Activated CD4-positive, CD25-positive, alpha-beta regulatory T cell treated with anti-CD3 and anti-CD28 coated beads, Interleukin-2, amount 50 U/mL, for 24 hours (primary cell): ENCODE measurements at places on chromosomes 11 and 22.

GRCh38 chr11:63277345-63277943 is 34.0 kb upstream of the SLC22A25 start:
- ATAC-seq, result no peak

DNA sequence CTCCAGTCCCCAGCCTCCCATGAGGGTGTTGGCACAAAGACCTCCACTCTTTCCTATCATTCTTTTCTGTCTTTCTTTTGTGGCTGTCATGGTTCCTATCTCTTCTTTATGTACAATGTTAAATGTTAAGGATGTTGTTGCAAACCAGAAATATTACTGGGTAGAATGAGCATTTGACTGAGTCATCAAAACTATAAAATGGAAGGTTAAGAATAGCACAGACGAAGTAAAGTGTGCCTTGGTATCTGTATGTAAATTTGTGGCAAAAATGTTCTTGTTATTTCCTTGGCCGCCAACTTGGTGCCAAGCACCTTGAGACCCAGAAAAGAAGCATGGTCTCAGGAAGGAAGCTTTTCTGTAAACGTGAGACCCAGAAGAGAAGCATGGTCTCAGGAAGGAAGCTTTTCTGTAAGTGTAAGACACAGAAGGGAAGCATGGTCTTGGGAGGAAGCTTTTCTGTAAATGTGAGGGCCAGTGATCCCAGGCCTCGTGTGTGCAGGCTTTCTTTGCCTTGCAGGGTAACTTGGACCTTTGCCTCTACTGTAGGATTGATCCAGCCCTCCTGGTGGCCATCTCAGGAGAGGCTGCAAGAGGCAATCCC is 6.7 kb upstream of the PKP3 start:
- ATAC-seq, result no peak

GRCh38 chr11:85665733-85666132 is 804 bp upstream of the CREBZF start:
- ATAC-seq, result no peak

DNA sequence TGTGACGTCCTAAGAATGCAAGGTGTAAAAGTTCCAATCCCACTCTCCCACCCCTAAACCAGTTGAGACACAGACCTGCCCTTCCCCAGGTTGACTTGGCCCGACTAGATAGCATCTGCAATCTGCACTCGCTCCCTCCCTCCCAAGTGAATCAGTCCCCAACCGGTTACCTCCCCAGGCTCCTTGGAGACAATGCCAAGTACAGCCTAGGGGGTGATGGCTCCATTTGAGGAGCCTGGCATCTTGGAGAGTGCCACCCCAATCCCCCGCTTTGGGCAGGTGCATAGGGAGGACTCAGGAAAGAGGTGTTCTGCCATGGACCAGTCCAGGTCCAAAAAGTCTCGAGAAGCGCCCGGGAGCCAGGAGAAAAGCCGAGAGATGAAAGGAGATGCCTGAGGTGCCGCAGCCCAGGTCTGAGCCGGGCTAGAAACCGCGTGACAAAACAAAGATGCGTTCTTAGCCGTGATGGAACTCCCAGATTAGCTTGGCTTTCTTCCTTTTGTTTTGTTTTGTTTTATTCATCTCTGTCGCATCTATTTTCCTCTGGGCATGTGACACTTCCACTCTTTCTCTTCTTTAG is 18.7 kb upstream of the SNX32 start:
- no peak for ATAC-seq

DNA sequence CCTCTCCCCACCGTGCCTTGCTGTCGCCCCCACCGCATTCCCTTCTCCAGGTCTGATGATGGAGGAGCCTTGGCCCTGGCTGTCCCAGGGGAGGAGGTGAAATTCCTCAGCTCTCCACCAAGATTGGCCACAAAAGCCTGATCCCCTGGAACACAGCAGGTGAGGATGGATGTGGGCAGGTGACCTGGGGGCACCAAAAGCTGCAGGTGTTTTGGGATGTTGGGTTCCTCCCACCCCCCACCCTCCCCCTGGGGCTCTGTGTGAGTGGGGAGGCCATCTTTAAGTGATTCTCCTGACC is 639 bp downstream of the TRIOBP start:
- no peak for ATAC-seq

DNA sequence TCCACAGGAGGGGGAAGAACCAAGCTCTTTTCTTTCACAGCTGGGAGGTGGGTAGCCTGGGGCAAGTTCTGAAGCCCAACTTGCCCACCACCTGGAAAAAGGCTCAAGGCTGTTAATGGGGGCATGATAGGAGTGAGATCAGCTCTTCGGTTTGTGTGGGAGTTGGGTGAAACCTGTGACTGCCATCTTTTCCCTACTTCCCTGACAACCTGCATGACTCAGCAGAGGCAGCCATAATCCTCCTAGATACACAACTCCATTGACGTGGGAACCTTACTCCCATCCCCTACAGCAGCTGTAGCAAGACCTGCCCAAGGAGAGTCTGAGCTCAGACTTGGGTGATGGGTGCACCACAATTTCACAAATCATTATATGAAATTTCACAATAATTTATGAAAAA is 13.3 kb upstream of the OOSP4B start:
- ATAC-seq, result no peak

DNA sequence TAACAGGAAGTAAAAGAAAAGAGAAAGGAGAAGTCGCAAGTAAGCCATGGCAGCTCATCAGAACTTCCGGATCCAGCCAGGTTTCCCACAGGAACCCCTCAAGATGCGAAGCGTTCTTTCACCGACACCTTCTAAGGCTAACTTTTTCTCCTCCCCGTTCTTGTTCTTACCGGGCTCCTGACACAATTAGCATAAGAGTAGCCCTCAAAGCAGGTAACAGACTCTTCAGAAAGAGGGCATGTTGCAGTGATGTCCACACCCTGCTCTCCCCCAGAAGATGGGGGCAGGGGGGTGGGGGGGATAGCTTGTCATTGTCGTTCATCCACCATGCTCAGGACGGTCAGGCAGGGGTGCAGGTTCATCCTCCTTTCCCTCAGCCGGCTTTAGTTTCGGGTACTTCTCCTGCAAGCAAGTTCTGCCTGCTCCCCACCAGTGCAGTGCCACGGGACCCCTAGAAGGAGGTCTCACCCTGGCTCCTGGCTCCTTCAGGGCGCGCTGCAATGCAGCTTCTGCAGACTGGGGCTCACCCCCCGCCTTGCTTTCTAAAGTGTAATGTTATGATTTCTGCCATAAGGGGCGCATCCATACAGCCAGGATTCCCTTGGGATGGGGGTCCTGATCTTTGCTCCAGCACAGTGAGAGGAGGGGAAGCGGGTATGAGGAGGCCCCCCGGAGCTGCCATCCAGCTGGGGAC is 2.3 kb downstream of the OPCML start:
- ATAC-seq, result no peak

DNA sequence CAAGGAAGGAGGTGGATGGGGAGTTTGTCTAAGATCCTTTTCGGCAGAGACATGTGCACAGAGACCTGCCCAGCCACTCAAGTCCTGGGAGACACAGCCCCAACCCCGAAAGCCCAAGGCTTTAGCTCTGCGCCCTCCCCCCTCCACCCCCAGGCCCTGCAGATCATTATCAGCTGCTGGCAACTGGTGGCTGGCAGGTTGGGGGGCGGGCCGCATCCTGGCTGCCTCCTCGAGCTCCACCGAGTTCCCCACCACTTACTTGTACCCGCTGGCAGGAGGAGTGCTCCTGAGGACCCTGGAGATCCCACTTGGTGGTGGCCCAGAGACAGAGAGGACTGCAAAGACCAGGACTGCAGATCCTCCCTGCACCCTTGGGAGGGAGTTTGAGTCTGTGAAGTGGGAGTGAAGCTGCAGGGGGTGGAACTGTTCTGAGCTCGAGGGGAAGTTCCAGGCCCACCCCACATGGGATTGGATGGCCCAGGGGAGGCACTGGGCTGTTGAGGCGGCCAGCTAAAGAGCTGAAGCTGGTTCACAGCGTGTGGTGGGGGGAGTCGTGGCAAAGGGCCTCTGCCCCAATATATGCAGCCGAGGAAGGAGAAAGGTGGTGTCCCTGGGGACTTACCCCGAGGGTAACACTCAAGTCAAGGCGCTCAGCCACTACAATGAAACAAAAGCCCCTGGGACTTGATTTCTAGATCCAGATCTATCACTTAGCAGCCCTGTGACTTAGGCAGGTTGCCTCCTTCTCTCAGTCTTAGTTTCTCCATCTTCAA is 19.9 kb upstream of the CCDC86 start:
- ATAC-seq, result no peak

DNA sequence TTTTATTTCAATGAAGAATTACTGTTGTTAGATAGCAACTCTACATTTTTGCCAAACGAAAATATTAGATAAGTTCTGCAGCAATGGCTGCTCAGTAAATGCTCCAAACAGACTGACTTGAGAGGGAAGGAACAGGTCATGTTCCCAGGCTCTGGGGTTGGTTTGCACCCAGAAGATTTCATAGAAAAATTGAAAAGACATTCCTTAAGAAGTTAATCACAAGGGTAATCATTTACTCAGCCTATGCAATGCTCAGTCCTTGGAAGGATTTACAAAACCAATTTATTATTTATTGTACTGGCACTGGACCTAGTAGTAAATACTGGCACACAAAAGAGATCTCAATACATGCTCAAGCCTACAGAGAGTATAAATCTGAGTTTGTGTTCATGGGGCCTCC is 179.1 kb upstream of the MTNR1B start:
- ATAC-seq, result no peak

DNA sequence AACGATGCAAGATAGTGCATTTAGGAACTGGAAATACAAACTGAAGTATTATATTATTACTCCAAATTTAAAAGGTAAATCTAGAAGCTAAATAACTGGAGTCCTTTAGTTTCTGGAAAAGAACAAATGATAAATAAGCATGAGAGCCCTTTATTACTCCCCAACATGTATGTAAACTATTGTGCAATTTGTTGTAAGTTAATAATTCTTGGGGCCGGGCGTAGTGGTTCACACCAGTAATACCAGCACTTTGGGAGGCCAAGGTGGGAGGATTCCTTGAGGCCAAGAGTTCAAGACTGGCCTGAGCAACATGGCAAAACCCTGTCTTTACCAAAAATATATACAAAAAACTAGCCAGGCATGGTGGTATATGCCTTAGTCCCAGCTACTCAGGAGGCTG is 11.1 kb downstream of the SGSM3 start:
- ATAC-seq, result no peak

DNA sequence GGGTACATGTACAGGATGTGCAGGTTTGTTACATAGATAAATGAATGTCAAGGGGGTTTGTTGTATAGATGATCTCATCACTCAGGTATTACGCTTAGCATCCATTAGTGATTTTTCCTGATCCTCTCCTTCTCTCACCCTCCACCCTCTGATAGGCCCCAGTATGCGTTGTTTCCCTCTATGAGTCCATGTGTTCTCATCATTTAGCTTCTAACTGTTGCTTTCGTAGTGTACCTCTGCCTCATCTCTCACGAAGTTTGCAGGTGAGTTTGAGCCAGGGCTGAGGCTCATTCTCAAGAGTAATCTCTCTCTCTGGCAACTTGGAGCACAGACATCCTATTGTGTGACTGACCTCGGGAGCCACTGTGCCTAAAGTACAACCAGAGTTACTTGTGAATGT is 4.7 kb upstream of the HBE1 start:
- no peak for ATAC-seq

- ATAC-seq, result no peak
Measured at GRCh38 chr22:50253046-50253915, 2.2 kb upstream of the HDAC10 start.

DNA sequence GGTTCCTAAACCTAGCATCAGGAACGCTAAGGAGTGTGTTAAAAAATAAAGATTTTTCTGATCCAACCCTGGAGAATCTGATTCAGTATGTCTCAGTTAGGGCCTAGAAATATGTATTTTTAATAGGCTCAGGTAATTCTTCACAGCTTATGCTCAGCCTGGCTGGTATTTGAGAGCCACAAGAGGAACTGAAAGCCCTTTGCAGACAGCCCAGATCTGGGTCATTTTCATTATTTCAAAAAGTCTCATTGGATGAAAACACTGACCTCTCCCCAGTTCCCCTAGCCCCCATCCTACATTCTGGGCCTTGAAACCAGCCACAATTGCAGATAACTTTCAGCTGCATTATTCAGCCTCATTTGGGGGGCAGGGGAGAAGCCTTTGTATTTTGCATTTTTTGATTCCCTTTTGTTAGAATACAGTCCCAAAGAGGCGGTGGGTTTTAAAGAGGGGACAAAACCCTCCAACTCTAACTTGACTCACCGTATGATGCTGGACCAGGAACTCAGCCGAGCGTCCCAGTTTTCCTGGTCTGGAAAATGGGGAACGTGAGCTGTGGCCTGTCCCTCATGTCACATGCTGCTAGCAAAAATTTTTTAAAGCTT is 66.0 kb upstream of the LARGE1 start:
- no peak for ATAC-seq

DNA sequence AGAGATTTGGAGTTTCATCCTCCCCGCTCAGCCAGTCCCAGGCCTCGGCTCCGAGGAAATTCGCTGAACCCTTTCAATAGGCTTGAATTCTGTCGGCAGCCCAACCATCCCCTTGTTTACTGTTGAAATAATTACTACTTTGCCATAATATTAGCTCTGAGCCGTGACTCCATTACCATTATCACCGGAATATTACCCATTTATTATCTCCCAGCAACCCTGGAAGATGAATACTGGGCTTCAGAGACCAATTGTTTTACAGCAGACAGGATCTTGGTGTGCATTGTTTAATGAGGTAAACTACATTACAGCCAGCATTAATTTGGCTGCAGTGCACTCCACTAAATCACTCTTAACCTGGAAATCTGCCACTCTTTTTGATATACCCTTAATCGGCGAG is 867.4 kb downstream of the NTM start:
- no peak for ATAC-seq

DNA sequence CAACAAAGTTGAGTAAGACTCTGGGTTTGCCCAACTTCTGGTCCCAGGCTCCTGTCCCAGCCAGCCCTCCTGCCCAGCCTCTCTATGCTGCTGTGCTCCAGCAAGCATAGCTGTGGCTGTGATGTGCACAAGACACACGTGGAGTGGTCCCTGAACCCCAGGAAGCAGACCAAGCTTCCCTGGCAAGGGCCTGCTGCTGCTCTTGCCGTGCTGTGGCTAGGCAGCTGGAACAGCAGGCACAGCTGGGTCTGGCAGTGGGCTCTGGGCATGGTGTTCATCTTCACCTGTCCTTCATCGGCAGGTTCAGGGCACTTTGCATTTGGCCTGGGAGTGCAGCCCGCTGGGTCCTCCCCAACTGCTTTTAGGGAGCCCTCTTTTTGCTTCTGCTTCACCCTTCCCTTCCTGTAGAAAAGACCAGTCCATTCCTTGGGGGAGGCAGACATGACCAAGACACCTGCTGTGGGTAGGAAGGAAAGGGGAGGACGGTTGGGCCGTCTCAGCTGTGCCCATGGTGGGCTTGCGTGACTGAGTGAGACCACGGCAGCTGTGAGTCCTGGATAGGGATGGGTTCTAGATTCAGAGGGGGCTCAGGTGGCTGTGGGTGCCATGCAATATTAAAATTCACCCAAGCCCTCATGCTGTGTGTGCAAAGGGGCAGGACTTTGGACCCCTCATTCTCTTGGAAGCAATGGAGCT is 26.1 kb upstream of the ETS1 start:
- ATAC-seq, result no peak

GRCh38 chr11:44622721-44623258 is 57.3 kb downstream of the CD82 start:
- no peak for ATAC-seq
